HL-60 (cell line): ENCODE measurements at places on chromosomes 7 and 10.

DNA sequence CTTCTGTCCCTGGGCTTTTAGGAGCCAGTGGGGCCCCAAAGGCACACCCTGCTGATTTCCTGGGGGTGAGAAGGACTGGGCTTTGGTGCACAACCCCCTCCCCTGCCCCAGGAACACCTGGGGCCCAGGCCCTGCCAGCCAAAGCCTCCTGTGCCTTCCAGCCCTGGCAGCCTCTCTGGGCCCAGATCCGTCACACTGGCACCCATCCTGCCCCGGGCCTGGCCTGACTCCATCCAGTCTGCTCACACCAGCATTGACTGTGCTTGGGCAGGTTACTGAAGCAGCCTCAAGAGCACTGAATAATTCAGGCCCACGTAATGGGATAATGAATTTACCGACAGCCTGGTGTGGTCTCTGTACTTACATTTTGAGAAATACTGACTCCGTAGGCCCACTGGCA is 12.0 kb upstream of the COMTD1 start:
- no peak for DNase-seq

- no peak for DNase-seq
Observed at GRCh38 chr7:36683695-36684357, 40.5 kb downstream of the AOAH start.

- peak; percentile 31 for DNase-seq
Observed at GRCh38 chr7:136359333-136359903, 382.3 kb upstream of the MTPN start.

GRCh38 chr7:67989142-67989541 is 992.5 kb downstream of the TYW1 start:
- DNase-seq: no peak

DNA sequence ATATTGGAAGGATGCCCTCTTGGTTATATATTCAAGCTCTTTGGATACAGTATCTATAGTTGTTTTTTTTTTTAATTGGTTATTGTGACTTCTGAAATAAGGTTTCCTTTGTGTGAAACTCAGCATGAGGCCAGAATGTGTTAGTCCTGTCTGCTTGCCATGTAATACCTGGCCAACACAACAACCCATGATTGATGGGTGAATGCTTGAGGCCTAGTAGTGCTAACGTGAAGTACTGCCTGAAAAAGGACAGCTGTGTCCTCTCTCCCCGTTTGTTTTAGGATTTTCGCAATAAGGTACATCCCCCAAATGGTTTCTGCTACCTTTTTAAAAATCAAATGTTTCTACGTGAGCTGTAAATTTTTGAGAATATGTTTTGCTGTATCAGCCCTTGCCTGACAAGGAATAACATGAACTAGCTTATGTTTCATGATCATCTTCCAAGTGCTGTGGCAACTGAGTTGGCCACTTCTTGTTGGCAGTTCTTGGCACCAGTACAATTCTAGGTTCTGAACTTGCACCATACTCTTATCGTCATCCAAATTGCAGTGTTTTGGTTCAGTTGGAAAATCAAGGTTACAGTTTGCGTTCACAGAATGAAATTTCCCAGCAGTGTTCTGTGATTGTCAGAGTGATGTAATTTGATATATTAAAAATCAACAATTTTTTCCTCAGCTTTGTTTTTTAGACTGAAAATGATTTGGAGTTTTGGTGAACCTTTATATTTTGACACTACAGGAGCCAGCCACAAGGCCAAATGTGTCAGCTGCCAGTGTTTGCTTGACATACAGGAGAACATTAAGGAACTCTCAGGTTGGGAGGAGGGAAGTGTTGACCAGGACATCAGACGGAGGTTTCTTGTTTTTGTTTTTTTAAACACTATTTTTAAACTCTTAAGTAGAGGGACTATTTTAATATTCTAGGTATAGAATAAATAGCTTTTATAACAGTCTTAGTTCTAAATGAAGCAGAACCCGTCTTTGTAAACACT is 13.5 kb upstream of the ASCC1 start:
- no peak for DNase-seq

- no peak for DNase-seq
Observed at GRCh38 chr7:29458933-29459332, 104.7 kb upstream of the PRR15 start.

- DNase-seq: no peak
Observed at GRCh38 chr7:29839921-29840320, 33.6 kb downstream of the WIPF3 start.

DNA sequence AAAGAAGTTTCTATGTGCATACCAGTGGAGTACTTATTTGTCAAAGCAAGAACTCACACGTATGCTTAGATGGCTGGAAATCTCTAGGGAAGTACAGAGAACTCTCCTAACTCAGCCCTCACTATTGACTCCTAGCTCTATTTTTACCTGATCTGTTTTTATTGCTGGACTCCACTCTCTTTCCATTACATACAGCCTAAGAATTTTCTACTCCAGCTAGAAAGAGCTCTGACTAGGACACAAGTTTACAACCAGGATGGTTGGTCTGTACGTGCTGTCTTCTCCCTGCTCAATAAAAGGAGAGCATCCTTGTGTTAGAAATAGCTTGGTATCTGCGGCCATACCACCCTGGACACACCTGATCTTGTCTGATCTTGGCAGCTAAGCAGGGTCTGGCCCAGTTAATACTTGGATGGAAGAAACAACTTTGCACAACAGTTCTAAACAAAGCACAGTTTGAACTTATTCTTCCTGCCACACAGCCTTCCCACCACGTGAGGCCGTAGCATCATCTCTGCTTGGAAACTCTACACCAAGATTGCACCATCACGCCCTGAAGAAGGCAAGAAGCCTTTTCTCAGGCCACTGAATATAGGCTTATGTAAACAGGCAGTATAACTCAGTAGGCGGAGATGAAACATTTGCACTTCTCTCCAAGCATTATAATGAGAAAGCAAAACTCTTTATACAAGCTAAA is 50.7 kb downstream of the KCNMA1 start:
- no peak for DNase-seq

DNA sequence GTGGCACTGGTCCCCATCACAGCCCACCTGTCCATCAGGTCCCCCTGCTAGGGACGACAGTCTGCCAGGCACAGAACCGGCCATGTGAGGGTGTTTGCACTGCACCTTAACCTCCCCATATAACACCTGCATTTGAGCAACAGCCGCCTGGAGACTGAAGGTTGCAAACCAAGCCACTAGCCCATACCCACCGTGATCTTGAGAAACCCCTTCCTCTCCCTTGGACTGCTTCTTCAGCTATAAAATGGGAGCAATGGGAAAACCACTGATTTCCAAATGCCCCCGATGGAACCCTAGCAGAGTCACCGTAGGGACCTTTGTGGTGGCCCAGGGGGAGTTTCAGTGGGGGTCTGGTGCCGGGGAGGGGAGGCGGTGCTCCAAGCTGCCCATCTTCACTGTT is 120.1 kb downstream of the NPTX2 start:
- no peak for DNase-seq

DNA sequence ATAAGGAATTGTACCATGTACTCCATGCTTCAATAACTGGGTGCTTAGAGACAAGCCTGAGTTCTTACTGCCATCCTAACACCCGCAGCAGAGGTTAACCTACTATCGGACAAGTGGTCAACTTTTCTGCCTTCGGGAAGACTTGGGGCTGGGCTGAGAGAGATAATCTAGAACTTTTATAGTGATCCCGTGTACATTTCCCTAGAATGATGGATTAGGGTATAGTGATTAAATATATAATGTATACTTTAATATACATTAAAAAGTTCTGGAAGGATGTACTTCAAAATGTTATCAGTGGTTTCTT is 12.2 kb upstream of the HNRNPF start:
- DNase-seq: no peak

DNA sequence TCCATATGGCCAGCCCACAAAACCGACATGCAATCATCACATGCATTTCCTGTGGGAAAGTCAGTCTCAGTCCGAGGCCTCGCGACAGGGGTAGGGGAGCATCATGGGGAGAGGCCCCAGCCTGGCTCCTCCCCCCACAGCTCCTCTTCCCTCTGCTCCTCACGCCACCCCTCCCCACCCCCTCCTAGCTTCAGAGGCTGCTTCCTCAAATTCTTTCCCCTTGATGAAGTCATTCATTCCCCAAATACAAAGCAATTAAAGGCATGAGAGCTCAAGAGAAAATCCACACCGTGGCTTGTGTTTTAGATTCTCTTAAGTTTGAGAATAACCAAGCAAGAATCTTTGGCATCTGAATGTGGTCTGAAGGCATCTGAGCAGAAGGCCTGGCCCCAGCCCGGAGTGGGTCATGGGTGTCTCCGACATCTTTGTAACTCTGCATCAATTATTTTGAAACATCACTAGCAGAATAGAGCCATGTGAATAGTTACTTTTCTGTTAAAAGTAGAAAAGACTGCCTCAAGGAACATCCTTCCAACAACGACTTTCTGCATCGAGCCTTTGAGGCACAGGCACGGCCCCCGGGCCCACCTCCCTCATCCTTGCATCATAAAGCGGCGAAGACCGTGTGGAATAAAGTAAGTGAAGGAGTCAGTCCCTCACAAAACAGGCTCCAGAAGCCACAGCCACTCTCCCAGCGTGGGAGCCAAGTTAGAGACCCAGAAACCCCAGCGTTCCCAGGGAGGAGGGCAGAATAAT is 90.9 kb downstream of the DIP2C start:
- DNase-seq: no peak

DNA sequence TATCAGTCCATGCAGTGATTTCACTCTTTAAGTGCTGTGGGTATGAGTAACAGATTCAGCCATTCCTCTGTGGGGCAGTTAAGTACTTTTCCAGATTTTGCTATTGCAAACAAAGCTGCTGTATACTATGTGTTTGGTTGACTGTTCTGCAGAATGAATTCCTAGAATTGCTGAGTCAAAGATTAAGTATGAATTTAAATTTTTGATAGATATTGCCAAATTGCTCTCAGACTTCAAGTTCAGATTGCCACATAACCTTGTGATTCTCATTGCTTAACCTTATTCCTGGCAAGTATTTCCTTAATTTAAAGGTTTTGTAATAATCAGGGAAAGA is 21.6 kb upstream of the SAR1A start:
- DNase-seq: peak; percentile 43

DNA sequence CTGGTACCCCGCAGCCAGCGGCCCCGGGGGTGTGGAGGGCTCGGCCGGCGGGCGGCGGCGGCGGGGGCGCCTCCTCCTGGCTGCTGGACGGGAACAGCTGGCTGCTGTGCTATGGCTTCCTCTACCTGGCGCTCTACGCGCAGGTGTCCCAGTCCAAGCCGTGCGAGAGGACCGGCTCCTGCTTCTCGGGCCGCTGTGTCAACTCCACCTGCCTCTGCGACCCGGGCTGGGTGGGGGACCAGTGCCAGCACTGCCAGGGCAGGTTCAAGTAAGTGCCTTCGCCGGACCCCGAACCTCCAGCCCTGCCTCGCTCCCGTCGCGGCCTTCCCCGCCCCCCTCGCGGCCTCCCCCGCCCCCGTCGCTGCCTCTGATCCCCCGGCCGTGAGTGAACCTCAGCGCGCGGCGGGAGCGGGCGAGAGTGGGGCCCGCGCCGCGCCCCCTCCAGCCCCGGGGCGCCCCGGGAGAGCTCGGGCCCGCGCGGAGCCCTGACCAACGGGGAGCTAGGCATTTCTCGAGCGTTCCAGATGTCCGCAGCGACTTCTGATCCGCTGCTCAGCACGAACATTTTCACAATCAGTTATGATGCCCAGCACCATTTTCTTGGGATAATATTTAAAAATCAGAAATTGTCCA is 727 bp downstream of the ATRNL1 start:
- no peak for DNase-seq

- peak; percentile 7 for DNase-seq
Observed at GRCh38 chr10:103276896-103277712, at the start of gene INA. INA (plus strand) TSS chr10:103277138; CDS start chr10:103277212, 74 bp downstream.

- DNase-seq: no peak
Observed at GRCh38 chr7:74525881-74526280, 72.2 kb downstream of the GTF2IRD1 start.

DNA sequence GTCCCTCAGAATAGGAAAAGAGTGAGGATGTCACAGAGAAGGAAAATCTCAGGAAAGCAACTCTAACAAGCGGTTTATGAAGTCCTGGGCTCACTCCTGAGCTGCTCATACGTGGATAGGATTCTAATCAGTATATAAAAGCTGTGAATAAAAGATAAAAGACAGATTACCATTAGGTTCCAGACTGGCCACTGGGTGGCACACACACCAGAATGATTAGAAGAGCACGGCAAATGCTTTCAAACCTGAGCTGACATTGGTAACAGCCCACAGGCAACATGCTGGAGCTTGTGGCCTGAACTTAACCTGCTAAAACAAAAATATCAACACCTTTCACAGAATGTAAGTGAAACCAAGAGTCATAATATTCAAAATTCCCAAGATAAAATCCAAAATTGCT is 370.8 kb downstream of the GRID1 start:
- peak; percentile 23 for DNase-seq

- no peak for DNase-seq
Observed at GRCh38 chr7:99000196-99000903, 122.0 kb downstream of the TRRAP start.
